CD4-positive, alpha-beta T cell treated with Interleukin-6 for 4 hours (primary cell): ENCODE measurements at places on chromosomes 4 and X.
A peak's percentile ranks its signal among the peaks of the same experiment; 100 is the strongest.

GRCh38 chr4:84035568-84035967 lies 463.5 kb downstream of the NKX6-1 start:
- no peak for DNase-seq

DNA sequence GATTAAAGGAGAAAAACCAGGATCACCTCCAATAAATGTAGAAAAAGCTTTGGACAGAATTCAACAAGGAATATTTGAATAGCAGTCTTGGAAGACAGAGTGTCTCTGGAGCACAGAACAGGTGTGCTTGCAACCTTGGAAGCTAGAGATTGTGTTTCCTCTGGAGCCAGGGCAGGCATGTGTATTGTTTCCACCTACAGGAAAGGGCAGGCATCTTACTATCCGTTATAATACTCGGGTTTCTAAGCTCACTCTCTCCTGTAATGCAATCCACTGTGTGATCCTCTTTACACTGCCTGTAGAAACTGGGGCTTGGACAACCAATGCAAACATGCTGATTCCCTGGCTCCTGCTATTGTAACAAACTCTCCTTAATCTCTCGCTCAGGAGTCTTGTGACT lies 14.4 kb downstream of the CCDC110 start:
- no peak for DNase-seq

DNA sequence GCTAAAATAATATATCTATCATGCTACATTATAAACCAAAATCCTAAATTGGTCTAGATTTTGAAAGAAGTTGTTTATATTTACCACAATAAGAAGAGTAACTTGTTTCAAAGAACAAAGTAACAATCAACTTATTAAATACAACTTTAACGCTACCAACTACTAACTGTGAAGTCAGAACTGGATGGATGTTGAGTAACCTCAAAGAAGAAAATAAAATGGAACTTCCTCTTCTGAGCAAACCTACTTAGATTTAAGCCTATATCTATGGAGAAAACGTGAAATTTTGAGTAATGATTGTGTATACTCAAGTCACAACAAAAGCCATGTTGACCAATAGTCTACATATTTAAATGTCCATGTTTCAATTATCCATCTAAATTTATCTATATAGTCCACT lies 25.7 kb downstream of the SH3RF1 start:
- DNase-seq, result no peak

- DNase-seq, result peak; percentile 21
Observed at GRCh38 chr4:112288455-112288854, 2.8 kb upstream of the TIFA start.

DNA sequence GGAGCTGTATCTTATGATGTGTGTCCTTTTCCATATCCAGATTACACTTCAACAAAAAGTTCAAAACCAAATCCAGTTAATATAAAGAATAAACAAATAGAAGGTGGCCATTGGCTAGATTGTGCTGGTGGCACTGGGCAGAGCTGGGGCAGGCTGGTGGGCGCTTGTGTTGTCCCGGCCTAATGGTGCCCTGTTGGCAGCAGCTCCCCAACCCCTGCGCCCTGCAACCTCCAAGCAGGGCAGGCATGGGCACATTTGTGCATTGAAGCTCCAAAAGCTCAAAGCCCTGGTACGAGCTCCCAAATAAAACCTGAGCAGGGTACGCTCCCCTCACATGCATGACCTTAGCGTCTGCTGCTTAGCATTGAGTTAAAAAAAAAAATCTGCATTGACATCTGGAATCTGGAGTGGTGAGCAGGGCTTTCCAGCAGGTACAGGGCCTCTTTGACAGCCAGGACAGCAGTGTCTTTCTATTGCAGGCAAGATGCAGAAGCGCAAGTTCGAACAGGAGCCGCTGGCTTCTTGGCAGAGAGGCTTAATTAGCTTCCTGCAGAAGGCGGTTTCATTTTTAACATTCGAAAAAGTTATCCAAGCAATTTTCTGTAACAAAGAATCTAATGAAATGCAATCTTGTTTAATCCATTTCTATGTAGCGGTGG lies 25.9 kb upstream of the NYX start:
- DNase-seq, result no peak

GRCh38 chr4:5045097-5045496 lies 6.2 kb upstream of the STK32B start:
- DNase-seq, result no peak

GRCh38 chrX:120759685-120760084 lies 116.0 kb downstream of the CT47B1 start:
- no peak for DNase-seq

GRCh38 chr4:70936200-70936787 lies 34.1 kb downstream of the MOB1B start:
- DNase-seq, result no peak

DNA sequence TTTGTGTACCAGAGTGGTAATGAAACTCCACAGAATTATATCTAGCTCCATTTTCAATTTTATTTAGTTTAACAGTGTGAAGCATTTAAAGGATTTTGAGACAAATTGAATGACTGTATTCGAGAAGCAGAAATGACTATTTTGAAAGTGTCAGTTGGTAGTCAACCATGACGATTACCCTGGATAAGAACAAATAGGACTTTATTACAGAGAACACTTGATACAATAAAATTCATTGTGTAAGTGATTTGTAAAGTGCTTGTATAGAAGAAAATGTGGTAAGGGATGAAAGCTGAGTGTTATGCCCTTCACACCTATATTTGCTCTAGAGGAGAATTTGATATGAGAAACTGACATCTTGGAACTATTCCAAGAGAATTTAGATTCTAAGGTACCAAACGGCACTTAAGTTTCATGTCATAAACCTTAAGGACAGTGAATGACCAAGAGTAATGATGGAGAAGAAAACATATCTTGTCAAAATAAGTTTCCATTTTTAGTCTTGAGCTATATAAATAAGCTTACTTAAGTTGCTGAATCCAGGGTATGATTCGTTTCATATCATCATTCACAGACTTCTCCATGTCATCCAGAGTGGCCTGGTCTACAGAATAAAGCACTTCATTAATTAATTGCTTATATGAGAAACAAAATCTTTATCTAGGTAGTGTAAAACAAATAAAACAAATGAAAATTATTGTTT lies 34.6 kb downstream of the MED14 start:
- no peak for DNase-seq

DNA sequence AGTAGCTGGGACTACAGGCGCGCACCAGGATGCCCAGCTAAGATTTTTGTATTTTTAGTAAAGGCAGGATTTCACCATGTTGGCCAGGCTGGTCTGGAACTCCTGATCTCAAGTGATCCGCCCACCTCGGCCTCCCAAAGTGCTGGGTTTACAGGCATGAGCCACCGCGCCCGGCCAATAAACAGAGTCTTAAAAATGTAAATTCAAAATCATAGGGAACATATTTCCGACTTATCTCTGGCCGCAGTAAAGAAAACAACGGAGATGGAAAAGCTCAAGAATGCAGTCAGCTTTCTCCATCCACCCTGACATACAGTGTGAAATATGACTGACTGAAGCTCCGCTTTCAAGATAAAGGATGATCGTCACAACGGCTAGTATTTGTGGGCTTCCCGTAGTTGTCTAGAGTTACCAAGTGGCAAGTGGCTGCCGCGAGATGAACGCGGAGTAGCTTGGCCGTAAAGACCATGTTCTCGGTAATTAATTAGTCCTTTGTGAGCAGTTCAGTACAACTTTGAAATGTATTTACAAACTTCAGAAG lies 495.1 kb upstream of the FAT1 start:
- DNase-seq, result no peak

DNA sequence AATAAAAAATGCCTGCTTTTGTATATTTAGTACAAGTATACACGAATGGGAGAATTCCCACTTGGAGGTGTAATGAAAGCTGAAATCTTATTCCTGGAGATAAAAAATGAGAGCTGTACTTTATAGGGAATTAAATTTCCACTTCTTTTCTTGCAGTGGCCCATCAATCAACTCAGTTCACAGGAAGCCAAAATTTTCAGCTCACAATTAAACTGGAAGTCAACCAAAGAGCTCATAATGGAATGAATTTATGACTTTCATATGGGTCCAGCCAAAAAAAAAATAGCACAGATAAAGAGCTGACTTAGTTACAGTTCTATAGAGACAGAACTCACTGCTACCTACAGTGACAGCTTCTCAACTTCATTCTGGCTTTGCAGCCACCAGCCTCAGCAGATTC lies 115.2 kb upstream of the TBC1D9 start:
- DNase-seq, result no peak

DNA sequence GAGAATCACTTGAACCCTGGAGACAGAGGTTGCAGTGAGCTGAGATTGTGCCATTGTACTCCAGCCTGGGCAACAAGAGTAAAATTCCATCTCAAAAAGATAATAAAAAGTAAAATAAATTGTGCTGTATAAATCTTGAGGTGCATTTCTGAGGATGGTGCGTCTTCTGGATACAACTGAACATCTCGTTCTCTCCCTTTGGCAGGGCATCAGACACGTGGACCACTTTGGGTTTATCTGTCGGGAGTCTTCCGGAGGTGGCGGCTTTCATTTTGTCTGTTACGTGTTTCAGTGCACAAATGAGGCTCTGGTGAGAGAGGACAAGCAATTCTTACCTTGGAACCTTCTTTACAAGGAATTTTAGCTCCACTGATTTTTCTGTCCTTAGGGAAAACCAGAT lies 60.2 kb downstream of the PTTG2 start:
- DNase-seq, result no peak

DNA sequence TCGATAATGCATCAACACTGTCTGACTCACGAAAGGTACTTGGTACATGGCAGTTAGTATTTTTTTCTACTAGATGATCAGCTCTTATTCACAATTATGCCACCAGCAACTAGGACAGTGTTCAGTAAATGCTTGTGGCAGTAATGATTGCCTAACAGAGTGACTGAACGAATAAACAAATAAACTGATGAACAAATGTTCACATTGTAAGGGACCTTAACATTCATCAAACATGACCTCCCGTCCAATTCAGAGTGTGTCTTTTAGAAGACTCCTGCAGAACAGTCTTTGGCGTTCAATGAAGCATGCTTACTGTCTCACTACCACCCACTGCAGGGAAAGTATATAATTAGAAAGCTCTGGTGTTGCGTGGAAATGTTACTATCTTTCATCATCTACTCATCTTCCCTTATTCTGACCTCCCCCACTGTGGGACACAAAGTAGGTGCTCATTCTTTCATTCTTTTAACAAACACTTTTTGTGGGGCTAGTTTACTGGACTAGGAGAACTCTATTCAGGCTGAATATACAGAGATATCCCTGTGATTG lies 319.3 kb downstream of the RAB28 start:
- no peak for DNase-seq

DNA sequence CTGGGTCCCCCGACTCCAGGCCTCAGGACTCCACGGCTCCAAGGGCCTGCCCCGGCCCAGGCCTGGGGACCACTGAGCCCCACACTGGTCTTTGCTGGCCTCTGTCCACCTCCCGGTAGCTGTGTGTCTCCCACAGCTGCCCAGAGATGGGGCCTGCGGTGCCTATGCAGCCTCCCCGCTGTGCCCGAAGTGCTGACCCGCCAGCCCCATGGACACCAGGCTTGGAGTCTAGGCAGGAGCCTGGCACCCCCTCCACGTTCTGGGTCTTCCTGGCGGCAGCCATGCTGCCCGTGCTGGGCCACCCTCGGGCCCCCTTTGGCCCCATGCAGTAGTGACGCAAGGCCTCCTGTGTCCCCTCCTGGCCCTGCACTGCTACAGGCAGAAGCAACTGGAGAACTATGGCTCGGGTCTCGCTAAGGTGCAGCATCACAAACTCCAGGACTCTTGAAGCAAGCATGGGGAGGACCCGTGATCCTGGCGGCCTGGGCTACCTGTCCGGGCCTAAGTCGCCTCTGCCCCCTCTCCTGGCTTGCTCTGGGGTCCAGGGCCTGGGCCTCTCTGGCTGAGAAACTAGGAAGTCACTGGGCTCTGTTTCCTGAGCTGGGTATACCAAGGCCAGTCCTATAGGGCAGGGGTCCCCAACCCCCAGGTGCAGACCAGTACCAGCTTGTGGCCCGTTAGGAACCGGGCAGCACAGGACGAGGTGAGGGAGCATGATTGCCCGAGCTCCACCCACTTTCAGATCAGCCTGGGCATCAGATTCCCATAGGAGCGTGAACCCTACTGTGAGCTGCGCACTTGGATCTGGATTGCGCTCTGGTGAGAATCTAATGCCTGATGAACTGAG lies 917 bp downstream of the MYL5 start:
- DNase-seq, result no peak
